ENCODE measurements at places on chromosomes 11 and 22.
A peak's percentile ranks its signal among the peaks of the same experiment; 100 is the strongest.

DNA sequence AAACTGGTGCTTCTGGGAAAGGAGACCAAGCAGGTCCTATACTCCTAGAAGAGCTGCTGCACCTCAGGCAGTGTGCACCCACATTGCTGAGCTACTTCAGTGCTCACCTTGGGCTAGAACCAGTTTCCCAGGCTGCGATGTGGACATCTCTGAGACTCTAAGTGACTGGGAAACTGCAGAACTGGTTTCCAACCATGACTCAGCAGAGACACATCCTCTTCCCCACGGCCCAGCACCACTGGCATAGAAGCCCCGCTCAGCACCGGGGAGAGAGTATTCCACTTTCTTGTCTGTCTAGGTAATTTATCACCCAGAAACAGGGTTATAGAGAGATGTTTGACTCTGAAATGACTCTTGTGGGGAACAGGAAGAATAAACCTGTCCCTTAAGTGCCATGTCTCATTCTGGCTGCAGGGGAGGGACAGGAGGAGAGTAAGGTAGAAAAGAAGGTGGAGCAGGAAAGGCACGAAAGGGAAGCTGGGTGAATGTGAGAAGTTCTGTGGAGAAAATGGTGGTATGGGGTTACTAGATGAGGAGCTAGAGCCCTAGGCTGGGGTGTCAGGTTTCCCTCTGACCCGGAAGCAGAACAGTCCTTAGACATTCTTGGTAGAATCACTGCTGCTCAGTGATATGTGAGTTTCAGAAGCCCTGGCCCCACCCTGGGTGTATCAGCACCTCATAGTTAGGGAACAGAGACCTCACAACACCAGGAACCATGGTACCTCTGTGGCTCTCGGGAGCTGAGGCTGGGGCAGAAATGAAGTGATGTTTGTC is 340.4 kb upstream of the NCAM1 start:
- DNase-seq: no peak

DNA sequence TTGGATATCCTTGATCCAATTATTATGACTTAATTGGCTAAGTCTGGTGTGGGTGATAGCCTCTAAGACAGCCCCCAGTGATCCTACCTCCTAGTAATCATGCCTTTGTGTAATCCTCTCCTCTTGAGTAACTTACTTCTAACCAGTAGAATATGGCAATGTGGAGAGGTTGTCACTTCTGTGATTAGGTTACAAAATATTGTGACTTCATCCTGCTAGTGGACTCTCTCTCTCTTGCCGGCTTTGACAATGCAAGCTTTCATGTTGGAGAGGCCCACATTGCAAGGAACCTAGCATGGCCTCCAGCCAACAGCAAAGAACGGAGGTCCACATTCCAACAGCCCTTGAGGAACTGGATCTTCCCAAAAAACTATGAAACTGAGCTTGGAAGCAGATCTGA is 19.5 kb downstream of the YPEL4 start:
- no peak for DNase-seq

- DNase-seq: no peak
Observed at GRCh38 chr11:107370390-107370789, 87.2 kb downstream of the CWF19L2 start.

- peak; percentile 81 for DNase-seq
Observed at GRCh38 chr11:69013009-69013951, at the start of gene MRGPRF. TSS of gene MRGPRF (minus strand) at chr11:69013246. CDS start at chr11:69009901, 3,345 bp downstream.

DNA sequence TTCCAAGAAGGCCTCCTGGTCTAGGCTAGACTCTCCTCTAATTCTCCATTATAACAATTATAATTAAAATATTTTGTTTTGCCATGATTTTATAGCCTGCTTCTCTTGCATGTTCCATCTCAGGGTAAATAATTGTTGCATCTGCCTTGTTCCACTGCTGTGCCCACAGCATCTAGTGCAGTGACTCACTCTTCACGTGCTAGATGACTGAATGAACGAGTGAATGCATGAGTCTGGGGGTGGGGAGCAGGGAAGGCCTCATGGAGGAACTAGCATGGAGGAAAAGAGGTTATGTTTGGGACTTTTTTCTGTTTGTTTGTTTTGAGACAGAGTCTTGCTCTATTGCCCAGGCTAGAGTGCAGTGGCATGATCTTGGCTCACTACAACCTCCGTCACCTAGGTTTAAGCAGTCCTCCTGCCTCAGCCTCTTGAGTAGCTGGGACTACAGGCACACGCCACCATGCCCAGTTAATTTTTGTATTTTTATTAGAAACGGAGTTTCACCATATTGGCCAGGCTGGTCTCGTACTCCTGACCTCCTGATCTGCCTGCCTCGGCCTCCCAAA is 5.2 kb upstream of the OAF start:
- DNase-seq: no peak

DNA sequence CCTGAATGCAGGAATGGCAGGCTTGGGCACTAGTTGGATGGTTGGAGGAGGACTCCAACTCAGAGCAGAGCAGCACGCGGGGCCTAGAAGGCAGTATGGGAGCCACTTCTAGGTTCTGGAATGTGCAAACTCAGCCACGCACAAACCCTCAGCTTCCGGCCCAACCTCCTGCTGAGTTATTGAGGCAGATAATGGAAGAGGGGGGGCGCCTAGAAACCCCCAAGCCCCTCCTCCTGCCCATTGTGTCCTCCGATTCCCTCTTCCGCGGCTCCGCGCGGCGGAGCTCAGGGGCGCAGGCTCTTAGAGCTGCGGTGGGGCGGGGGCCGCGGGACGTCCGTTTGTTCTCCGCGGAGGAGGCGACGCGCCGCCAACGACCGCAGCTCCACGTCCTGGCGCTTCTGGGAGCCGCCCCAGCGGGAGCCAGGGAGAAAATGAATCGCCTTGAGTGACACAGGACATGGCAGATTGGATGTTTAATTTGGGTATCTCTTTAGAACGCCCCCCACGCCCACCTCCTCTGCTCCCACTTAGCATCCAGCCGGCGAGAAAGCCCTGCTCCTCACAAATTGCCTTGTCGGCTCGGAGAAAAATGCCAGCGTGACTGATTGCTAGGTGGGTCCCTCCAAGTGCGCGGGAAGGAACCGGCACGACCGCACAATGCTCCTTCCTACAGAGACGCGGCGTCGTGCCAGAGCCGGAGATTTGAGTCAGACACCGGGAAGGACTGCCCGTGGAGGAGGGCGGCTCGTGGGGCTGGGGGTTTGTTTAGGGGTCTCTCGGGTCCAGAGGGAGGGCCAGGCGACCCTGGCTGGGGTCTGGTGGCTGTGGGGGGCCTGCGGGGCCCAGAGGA is 144.6 kb downstream of the NECTIN1 start:
- peak; percentile 60 for DNase-seq

Measured in fibroblast of skin of left biceps (primary cell).